Coronary artery (tissue), 2 donors: ENCODE measurements at places on chromosomes 11 and 22.

- DNase-seq = no peak
Observed at GRCh38 chr11:27184458-27185312, 144.1 kb downstream of the BBOX1 start.

- DNase-seq = no peak
Observed at GRCh38 chr11:69393865-69394233, 87.6 kb upstream of the LINC01488 start.

GRCh38 chr11:34151166-34151565 is 45.7 kb downstream of the NAT10 start:
- DNase-seq = no peak

GRCh38 chr11:1559111-1559951 is 12.7 kb downstream of the DUSP8 start:
- peak; percentile 98 for DNase-seq

DNA sequence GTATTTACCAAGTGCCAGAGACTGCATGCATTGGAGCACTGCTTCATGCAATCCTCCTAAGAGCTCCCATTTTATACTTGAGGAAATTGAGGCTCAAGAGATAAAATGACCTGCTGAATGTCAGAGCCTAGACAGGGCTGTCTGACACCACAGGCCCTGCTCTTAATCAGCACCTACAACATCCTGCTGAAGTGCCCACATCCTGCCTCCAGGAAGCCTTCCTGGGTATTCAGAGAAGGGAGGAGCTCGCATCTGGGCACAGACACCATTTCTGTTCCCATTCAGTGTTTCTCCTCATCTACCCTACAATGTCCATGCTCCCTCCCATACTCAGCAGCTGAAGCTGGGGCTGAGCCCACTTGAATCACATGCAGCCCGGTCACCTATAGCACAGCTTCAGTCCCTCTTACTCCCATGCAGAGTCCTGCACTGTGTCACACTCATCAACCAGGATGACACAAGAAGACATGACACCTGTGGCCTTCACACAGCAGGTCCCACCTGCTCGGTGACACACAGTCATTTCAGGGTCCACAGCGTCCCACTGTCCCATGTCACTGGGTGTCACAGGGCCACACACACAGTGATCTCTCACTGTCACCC is 53.1 kb downstream of the PDE2A start:
- no peak for DNase-seq

- DNase-seq = no peak
Observed at GRCh38 chr11:3359092-3359824, 19.7 kb downstream of the ZNF195 start.

GRCh38 chr11:86205421-86206336 is 38.9 kb upstream of the EED start:
- no peak for DNase-seq

DNA sequence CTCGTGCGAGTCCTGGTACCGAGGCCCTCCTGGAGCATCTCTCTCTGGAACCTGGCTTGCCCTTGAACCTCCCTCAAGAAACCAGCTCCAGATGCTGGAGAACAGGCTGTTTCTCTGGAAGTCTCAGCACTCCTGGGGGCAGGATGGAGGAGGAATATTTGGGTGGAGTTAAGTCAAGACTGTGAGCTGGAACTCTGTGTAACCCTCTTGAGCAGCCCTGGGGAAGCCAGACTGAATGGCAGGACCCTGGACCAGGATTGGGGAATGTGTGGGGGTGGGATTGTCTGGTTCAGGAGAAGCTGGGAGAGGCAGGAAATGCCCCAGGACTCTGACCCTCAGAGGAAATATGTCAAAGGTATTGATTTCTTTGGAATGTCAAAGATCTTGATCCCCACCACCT is 7.7 kb downstream of the CREB3L1 start:
- no peak for DNase-seq

- no peak for DNase-seq
Observed at GRCh38 chr22:48705917-48706605, 1121.6 kb downstream of the BRD1 start.

GRCh38 chr11:12824281-12825041 is 150.2 kb downstream of the TEAD1 start:
- no peak for DNase-seq

GRCh38 chr22:20271114-20271994 is 3.2 kb upstream of the RTN4R start:
- DNase-seq = no peak

GRCh38 chr11:123338266-123338800 is 91.7 kb upstream of the GRAMD1B start:
- no peak for DNase-seq

- no peak for DNase-seq
Observed at GRCh38 chr11:2445746-2446551, 1.1 kb downstream of the KCNQ1 start.

DNA sequence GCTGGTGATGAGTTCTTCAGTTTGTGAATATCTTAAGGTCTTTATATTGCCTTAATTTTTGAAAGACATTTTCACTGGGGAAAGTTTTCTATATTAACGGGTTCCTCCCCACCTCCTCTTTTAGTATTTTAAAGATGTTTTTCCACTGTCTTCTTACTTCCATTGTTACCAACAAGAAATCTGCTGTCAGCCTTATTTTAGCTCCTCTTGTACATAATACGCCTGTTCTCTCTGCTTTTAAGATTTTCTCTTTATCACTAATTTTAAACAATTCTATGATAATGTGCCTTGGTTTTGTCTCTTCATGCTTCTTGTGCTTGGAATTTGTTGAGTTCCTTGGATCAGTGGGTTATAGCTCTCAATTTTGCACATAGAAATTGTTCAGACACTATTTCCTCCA is 280.4 kb downstream of the DCDC1 start:
- no peak for DNase-seq

- DNase-seq = no peak
Observed at GRCh38 chr22:23147617-23148387, 2.5 kb downstream of the RAB36 start.

DNA sequence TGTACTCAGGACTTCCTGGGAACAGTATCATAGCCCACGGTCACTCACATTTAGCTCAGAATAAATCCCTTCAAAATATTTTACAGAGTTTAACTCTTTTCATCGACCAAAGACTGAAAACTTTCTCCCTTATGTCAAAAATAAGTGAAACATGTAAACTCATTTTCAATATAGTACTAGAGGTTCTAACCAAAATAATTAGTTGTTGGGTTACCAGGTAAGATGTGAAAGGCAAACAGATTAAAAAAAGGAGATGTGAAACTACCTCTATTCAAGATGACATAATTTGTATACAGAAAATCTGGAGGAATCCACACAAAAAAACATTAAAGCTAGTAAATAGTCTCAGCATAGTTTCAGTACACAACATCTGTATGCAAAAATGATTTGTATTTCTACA is 20.3 kb downstream of the XKR3 start:
- no peak for DNase-seq

- no peak for DNase-seq
Observed at GRCh38 chr22:30225220-30225927, 21.2 kb downstream of the LIF start.

DNA sequence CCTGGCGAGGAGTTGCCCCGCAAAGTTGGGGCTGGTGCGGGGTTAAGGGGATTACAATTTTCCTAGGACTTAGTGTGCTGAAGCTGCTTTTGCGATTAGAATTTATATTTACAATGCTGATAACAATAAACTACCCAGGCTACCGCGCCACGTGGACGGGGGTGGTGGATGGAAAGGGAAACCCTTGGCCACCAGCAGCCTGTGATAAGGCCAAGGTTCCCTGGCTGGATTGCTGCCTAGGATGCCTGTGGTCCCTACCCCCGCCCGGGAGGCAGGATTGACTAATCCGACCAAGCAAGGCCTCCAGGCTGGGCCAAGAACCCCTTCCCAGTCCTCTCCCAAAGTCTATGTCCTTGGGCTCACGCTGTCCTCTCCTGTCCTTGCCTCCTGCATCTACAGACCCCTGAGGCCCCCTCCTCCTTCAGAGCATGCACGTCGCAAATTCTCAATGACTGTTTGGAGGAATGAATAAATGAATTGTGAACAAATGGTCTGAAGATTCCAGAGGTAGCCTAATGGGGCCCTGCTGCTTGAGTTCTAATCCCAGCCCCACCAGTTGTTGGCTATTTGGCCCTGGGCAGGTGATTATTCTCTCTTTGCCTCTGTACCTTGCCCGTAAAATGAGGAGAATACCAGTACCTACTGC is 7.6 kb upstream of the CHKA start:
- no peak for DNase-seq

DNA sequence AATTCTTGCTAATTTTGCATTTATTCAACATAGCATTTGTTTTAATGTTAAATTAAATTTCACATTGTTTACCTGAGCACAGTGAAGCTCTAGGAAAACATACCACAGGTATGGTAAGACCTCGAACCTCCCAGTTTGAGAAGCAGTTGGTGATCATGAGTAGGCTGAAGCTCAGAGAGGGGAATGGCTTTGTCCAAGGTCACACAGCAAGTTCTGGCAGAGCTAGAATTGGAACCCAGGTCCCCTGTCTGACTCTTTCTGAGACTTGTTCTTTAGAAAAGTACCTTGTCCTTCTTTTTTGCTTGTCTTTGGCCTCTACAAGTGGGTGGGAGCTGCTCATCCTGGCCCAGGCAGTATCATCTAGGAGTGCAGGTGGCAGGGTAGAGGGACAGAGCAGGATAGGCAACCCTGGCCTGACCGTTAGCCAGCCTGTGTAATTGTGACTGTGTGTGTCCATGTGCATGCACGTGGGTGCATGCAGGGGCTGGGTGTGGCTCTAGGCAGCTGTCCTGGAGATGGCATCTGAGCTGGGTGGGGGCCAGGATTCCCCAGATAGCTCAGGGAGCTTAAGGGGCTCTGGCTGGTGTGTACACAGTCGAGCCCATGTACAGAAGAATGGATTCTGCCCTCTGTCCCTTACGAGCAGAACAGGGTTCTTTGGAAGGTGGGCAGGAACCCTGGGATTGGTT is 21.6 kb downstream of the PHLDB1 start:
- no peak for DNase-seq
